KG1 (cell line): ENCODE measurements at places on chromosomes 6 and 20.

GRCh38 chr6:167442245-167442644 is 117.4 kb downstream of the TTLL2 start:
- DNase-seq = no peak

DNA sequence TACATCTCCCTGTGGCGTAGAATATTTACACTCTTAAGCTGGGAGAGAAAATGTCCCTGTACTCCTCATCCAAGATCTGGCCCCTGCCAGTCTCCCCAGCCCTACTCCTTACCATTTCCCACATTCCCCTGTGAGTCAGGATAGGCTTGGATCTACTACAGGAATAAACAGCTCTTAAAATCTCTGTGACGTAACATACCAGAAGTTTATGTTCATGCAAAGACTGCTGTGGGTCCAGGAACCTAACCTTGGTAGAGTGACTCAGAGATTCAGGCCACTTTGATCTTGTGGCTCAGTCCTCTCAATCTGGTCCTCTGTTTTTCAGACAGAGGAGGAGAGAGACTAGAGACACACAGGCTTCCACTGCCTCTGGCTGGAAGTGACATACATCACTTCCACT is 38.5 kb upstream of the GPR6 start:
- no peak for DNase-seq

- no peak for DNase-seq
Measured at GRCh38 chr20:57435498-57436222, 44.5 kb downstream of the RBM38 start.

GRCh38 chr6:7108964-7109836 is 1.4 kb downstream of the RREB1 start:
- no peak for DNase-seq

DNA sequence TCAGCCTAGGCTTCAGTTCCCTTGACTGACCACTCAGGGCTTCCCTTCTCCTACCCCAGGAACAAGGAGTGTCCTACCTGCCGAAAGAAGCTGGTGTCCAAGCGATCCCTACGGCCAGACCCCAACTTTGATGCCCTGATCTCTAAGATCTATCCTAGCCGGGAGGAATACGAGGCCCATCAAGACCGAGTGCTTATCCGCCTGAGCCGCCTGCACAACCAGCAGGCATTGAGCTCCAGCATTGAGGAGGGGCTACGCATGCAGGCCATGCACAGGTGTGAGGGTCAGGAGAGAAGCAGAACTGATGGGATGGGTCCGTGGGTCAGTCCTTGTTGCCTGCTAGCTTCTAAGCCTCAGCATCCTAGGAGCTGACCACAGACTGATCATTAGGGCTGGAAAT is 1.6 kb downstream of the RING1 start:
- DNase-seq = no peak

GRCh38 chr20:1209447-1210387 is 6.5 kb downstream of the C20orf202 start:
- DNase-seq = no peak

DNA sequence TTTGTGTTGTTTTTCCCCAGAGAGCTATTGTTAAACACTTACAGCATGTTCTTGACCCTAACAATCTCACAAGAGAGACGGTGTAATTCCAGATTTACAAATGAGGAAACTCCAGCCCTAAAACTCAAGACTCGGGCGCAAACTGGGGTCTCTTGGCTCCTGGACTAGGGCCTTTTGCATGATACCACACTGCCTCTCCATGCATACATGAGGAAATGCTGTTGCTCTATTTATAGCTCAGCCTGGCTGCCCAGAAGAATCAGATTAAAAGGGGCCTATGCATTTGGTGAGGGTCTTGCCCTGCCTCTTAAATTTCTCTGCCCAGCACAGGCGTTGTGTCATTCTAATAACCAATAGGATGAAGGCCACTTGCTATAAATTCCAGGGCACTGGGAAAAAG is 30.5 kb upstream of the SNRPB2 start:
- no peak for DNase-seq

DNA sequence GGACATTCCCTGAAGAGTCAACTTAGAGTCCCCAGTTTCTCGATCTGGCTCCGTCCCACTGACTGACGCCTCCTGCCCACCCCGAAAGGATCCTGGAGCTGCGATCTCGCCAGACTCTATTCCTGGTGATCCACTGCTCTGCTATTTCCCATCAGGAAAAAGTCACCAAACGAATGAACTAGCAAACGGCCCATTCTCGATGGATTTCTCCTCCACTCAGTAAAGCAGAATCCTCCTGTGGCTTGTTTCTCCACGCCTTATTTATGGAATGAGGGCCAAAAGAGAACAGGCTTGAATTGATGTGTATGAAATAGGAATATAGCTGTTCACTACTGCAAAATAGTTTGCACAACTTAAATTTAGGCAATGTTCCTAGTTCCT is 5.4 kb downstream of the NKX2-4 start:
- DNase-seq = no peak

DNA sequence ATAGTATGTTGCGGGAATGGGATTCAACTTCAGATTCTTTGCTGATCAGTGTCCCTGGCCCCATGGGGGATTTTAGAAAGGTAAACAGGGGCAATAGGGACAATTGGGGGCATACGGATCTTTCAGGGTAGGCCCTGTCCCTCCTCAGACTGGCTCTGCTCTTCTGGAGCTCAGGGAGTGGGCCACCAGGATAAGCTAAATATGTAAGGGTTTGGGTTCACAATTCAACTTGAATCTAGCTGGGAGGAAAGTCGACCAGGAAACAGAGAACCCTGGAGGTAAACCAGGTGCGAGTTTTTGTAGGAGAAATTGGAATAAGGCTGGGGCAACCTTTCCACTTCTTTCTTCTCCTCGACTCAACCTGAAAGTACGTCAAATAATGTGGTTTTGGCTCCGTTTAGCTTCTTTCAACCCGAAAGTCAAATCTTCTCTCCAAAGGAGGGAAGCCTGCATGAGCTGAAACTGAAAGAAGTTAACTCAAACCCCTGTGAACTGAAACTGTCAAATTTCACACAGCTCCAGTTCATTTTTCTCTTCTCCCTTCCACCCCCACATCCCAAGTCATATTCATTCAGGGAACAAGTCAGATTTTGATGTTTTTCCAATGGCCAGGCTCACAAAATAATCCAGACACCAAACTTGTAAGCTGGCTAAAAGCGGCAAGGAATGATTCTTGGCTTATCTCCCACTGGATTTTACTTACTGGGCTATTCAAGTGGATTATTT is 278.2 kb downstream of the CLIC5 start:
- no peak for DNase-seq

GRCh38 chr6:169289619-169290339 is 36.1 kb upstream of the THBS2 start:
- DNase-seq = no peak

DNA sequence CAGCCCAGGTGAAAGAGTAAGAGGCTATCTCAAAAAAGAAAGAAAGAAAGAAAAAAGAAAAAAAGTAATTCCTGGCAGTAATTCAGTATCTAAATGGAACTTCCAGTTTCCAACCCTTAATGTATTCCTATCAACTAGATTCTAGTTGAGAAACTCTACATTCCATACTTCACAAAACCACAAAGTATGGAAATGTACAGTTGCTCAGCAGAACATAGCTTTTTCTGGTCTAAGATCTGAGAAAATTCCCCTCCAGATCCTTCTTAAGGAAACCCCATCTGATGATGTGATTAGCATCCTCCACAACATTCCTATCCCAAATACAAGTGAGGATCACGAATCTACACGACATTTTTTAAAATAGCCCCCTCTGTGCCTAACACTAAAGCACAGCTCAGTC is 3.6 kb downstream of the ARMH2 start:
- DNase-seq = no peak

GRCh38 chr6:79240509-79240908 is 6.0 kb upstream of the HMGN3 start:
- DNase-seq = no peak

DNA sequence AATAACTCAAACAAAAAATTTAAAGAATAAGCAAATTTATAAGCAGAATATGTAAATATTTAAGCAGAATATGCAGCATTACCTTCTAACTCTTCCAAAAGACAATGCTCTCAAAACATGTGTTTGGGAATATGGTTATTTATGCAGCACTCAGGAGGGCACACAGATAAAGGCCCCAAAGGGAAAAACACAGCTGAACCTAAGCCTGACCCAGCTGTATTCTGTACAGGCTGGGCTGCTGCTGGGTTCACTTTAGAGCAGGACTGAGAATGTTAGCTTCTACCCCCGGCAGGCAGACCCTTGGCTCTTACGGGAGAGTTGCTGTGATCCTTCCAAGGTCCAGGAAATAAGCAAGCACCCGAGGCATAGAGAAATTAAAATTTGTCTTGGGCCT is 37.3 kb downstream of the ABHD12 start:
- DNase-seq = no peak
